CD8-positive, alpha-beta memory T cell (primary cell): ENCODE measurements at places on chromosomes 6 and 20. TPM values are rescaled to one million over a fixed set of nuclear protein-coding genes. Genes with fewer than 3 reads are reported as not detected.

DNA sequence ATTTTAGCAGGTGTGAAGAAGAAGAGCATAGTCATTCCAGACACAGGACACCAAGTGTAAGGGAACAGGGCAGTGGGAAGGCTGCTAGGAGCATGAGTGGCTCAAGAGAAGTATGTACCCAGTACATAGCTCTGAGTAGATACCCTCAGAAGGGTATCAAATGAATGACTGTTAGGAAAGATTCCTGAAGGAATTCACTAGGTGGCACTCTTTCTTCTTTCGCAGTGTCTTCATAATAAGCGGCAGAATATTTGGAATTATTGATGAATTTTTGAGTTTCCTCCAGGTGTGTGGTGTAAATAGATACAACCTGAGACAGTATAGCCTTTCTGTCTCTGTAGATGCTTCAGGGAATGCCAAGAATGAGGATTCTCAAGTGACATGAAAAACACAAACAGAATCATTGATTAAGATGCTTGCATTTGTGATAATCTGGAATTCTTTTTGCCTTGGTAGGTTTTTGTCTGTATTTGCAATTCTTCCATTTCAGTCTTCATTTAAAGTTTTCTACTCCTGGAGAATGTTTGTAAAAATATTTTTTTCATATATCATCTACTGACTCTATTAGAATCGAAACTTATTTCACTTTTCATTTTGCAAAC, 264.3 kb upstream of the RIMS1 start:
- DNase-seq: no peak

- no peak for DNase-seq
Observed at GRCh38 chr6:89989742-89990141, 95.5 kb downstream of the GJA10 start.

GRCh38 chr6:65595540-65595939, 111.5 kb downstream of the EYS start:
- no peak for DNase-seq

- DNase-seq: no peak
Observed at GRCh38 chr6:164013480-164014208, 599.1 kb downstream of the QKI start.

DNA sequence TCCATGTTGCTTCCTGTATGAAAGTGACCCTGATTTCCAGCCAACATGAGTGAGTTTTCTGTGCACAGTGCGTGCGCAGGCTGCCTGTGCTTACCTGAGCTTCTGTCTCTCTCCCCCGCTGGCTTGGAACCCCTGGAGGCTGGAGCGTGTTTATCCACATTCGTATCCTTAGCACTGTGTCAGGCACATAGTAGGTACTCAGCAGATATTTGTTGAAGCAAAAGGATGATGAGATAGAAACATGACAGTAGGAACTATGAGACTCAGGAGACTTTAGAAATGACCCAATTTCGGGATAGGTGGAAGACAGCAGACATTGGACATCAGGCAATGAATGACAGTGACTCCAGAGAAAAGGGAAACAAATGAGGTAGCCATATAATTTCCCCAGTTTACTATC, 15.2 kb downstream of the TUBB2B start:
- no peak for DNase-seq

GRCh38 chr6:33419580-33420490, at the start of gene SYNGAP1:
TSS of gene SYNGAP1 (plus strand) at chr6:33420065. CDS start at chr6:33420265, 200 bp downstream.
- no peak for DNase-seq

Gene HLA-DQA1
- total RNA-seq: 22.2 TPM

Gene FOXC1
- total RNA-seq: not detected

Gene SMLR1
- not detected for total RNA-seq

Gene CD24
- not detected for total RNA-seq

Gene CCM2L
- not detected for total RNA-seq

Gene TUBB2B
- 0.13 TPM for total RNA-seq

Gene FARS2
- total RNA-seq: 24.9 TPM
